ENCODE measurements at places on chromosomes 5 and 9.

GRCh38 chr9:124412228-124412575 is 3.0 kb downstream of the PSMB7 start:
- DNase-seq, result no peak

DNA sequence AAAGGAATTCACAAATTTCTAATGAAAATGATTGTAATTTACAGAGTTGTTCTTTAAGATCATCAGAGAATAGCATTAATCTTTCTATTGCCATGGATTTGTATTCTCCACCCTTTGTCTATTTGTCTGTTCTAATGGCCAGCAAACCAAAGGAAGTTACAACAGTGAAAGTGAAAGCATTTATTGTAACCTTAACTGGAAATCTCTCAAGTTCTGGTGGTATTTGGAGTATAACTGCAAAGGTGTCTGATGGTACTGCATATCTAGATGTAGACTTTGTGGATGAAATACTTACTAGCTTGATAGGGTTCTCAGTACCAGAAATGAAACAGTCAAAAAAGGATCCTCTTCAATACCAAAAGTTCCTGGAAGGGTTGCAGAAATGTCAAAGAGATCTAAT is 21.7 kb downstream of the RMI1 start:
- no peak for DNase-seq

GRCh38 chr5:109759306-109759705 is 69.6 kb downstream of the MAN2A1 start:
- no peak for DNase-seq

DNA sequence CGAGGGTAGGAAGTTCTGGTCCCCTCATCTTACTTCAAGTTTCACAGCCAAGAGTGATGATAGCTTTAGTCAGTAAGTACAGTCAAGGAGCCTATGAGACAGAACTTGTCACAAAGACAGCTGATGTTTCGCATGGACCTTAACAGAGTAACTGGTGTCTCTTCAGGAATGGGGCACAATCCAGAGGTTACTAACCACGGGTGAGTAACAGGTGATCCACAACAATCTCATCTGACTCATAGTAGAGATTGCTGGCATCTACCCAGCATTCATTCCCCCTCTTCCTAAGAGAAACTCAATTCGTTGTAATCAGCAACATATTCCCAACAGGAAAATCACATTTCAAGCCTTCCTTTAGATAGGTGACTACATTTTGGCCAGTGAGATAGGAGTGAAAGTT is 126.7 kb downstream of the SNX18 start:
- DNase-seq, result no peak

GRCh38 chr5:98334946-98335345 is 438.5 kb upstream of the RGMB start:
- no peak for DNase-seq

DNA sequence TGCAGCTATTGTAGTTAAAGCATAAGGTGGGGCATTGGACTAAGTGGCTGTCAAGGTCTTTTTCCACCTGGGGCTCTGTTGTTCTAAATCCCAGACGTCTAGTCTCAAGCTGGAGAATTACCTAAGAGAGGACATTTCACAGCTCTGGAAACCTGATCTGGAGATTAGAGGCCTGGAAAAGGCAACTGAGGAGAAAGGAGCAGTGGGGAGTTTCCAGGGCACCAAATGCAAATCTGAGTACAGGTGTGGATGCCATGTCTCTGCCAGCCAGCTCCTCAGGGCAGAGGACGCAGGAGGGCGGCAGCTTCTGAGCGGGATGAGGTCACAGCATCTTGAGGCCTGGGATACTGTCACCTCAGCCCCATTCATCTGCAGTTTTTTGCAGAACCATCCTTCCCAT is 65.2 kb downstream of the PPARGC1B start:
- DNase-seq, result no peak

GRCh38 chr5:39019254-39019653 is 54.9 kb downstream of the RICTOR start:
- DNase-seq, result no peak

Measured in psoas muscle (tissue), 8 donors.